ENCODE measurements at places on chromosomes 12 and 14. TPM values are rescaled to one million over a fixed set of nuclear protein-coding genes. Genes with fewer than 3 reads are reported as not detected.

Gene LRIG3
- 27.3 TPM for polyA plus RNA-seq

Gene SLC38A1
- polyA plus RNA-seq: 50.0 TPM

Gene KLRB1
- 0.42 TPM for polyA plus RNA-seq

Gene C3AR1
- 3.6 TPM for polyA plus RNA-seq

Gene AQP6
- polyA plus RNA-seq: 0.15 TPM

Gene ADAM20
- not detected for polyA plus RNA-seq
